ENCODE measurements at places on chromosomes 6 and 20.
A peak's percentile ranks its signal among the peaks of the same experiment; 100 is the strongest.

- no peak for DNase-seq
Observed at GRCh38 chr6:44854712-44855443, 467.4 kb downstream of the CDC5L start.

- DNase-seq: no peak
Observed at GRCh38 chr6:72466971-72467566, 154.8 kb upstream of the KCNQ5 start.

DNA sequence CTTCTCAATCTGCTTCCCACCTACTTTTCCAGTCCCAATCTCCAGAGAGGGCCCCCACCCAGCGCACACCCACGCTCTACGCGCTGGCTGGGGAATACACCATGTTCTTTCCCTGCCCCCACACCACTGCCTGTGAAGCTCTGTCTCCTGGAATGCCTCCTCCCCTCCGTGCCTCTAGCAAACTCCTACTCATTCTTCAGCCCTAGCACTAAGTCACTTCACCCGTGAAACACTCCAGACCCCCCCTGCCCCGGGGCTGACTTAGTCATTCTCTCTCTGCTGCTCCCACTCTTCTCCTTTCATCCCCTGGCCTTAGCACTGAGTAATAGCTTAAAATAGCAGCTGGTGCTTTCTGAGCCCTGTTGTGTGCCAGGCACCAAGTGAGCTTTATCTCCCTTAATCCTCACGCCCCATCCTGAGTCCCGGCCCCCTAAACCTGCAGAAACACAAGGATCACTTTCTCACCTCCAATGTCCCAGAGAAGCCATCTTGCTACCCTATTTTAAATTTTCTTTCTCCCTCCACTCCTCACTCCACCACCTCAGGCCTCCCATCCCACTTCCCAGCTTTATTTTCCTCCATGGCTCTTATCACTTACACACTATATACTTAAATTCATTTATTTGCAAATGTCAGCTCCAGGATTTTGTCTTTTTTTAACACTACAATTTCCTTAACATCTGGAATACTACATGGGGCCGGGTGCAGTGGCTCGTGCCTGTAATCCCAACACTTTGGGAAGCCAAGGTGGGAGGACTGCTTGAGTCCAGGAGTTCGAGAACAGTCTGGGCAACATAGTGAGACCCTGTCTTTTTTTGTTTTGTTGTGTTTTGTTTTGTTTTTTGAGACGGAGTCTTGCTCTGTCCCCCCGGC is 6.3 kb upstream of the PARD6B start:
- DNase-seq: peak; percentile 90

DNA sequence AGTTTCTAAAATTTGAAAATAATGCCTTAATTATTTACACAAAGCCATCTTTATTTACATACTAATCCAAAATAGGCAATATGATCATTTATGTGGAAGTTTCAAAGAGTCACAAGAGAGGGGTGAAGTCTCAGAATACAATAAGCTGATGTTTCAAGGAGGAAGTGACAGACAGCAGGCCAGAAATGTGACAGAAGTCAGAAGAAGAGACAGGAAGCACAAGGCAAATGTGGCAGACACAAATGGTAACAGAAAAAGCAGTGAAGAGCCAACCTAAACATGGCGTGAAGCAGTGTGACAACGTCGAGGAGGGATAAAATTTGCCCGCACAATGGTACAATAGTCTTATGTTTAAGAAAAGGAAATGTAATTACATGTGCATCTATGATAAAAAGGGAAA is 59.8 kb downstream of the SHPRH start:
- no peak for DNase-seq

GRCh38 chr6:70839286-70840266 is 117.3 kb downstream of the B3GAT2 start:
- no peak for DNase-seq

DNA sequence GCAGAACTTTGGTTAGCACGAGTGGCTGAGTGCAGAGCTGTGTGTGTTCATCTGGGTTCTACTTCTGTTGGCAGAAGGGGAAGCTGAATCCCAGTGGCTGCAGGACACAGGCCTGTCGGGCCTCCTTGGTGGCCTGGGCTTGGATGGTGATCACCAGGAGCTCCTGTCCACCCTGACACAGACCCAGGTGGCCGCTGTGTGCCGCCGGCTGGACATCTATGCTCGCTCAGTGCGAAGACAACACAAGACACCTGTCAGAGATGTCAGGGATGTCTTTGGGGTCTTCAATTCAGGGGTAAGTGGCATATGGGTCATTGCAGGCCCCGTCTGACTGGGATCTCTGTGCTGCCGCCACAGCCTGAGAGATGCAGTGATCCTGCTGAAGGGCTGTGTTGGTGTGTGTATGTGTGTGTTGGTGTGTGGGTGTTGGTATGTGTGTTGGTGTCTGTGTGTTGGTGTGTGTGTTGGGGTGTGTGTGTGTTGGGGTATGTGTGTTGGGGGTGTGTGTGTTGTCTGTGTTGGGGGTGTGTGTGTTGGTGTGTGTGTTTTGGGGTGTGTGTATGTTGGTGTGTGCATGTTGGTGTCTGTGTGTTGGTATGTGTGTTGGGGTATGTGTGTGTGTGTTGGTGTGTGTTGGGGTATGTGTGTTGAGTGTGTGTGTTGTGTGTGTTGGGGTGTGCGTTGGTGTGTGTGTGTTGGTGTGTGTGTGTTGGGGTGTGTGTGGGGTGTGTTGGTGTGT is 25.5 kb downstream of the ARHGAP40 start:
- DNase-seq: no peak

- DNase-seq: no peak
Observed at GRCh38 chr6:149168968-149169367, 148.5 kb upstream of the TAB2 start.

DNA sequence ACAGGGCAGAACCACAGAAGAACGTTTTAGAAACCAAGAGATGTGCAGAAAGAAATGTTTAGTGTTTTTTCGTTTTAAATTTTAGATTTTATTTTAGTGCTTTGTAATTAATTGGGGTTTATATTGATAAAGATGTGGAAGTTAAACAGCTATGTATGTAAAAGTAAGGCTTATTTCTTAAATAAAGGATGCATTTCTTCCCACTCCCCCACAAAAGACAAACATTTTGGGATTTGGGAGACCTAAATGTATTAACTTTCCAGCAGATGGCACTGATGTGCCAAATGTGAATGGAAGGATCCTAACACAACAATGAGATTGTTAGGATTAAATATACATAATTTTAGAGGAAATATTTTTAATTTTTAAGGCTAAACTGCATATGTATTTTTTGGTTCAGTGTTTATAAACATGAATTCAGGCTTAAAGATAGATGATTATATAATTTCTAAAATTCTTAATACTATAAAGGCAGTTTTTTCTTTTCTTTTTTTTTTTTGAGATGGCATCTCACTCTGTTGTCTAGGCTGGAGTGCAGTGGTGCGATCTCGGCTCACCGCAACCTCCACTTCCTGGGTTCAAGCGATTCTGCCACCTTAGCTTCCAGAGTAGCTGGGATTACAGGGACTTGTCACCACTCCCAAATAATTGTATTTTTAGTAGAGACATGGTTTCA is 12.0 kb downstream of the PFDN4 start:
- no peak for DNase-seq

Data from stimulated activated CD4-positive, alpha-beta T cell treated with anti-CD3 and anti-CD28 coated beads, Interleukin-4, amount 100 ng/mL, for 24 hours (primary cell).